ENCODE measurements at places on chromosomes 16 and 17. TPM values are rescaled to one million over a fixed set of nuclear protein-coding genes. Genes with fewer than 3 reads are reported as not detected.

CTRB1 gene
- not detected for total RNA-seq

PRSS8 gene
- not detected for total RNA-seq

DNA sequence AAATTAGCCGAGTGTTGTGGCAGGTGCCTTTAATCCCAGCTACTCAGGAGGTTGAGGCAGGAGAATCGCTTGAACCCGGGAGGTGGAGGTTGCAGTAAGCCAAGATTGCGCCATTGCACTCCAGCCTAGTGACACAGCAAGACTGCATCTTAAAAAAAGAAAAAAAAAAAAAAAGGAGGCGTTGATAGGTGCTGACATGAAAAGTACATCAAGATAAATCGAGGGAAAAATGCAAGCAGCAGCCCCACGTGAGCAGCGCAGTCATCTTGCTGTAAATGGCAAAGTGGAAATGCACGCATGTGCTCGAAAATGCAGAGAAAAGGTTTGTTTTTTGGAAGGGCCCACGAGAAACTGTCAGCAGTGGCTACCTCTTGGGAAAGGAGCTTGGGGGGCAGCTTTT is 20.9 kb downstream of the MXRA7 start:
- DNase-seq = no peak

OR2C1 gene
- total RNA-seq = not detected

KRT222 gene
- total RNA-seq = not detected

- DNase-seq = peak; percentile 96
Observed at GRCh38 chr17:5111402-5112204, at the start of gene ZNF232. ZNF232 (minus strand) TSS chr17:5111878; CDS start chr17:5111822, 56 bp downstream.

DNA sequence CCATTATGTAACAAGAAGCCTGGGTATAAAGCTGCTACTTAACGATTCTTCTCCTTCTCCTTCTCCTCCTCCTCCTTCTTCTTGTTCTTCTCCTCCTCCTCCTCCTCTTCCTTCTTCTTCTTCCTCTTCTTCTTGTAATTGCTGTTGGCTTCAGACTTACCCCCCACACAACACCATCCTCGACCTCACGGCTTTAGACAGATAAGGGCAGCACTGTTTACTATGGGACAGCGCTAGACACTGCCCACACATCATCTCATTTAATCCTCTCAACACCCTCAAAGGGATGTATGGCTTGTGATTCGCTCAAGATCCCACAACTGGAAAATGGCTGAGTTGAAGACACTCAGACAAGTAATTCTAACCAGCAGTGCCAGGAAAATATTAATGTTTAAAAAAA is 60.6 kb upstream of the NOG start:
- DNase-seq = no peak

GALR2 gene
- total RNA-seq = not detected

DNA sequence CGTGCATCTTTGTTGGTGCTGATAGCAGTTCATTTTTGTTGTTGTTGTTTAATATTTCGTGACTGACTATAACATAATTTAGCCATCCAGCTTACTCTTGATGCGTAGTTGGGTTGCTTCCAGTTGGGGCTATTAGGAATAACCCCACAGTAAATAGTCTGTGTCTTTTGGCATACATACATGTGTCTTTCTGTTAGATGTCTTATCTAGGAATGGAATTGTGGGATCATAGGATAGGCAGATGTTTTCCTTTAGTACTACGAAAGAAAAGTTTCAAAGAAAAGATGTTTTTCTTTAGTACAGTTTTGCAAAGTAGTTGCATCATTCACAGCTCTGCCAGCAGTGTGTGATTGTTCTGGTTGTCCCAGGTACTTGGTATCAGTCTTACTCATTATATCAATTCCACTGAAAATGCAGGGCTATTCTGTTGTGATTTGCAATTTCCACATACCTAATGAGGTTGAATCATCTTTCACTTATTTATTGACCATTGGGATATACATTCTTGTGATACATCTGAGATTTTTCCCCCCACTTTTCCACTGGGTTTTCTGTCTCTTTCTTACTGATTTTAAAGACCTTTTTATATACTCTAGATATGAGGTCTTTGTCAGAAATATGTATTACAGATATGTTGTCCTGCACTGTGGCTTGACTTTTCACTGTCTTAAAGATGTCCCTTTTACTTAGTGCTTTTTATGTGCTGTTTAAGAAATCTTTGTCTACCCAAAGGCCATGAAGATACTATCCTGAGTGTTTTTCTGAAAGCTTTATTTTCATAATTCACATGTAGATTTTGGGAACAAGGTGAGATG is 173.3 kb downstream of the MRTFB start:
- no peak for DNase-seq
